ENCODE measurements at places on chromosomes 7 and 10.
A peak's percentile ranks its signal among the peaks of the same experiment; 100 is the strongest.

- DNase-seq = peak; percentile 91
- no peaks in the 10 kb centered on the region for H3K36me3 ChIP-seq
- no peak overlapping the region for H3K27ac ChIP-seq
- peaks cover 85% of the 10 kb centered on the region for H3K27me3 ChIP-seq
- H3K4me3 ChIP-seq = peak overlapping the region; percentile 76
Observed at GRCh38 chr10:42753126-42753506, 29.5 kb upstream of the BMS1 start.

DNA sequence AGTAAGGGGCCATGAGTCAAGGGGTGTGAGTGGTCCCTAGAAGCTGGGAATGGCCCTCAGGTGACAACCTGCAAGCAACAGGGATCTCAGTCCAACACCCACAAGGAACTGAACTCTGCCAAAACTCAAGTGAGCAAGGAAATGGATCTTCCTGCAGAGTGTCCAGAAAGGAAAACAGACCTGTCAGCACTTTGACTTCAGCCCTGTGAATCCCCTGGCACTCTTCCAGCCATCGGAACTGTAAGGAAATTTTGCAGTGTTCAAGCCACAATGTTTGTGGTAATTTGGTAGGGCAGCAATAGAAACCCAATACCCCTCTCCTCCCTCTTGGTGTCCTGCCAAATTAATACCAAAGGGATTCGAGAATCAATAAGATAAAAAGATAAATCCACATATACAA is 6.9 kb downstream of the LYZL1 start:
- H3K4me3 ChIP-seq = no peak overlapping the region
- H3K27me3 ChIP-seq = no peaks in the 10 kb centered on the region
- DNase-seq = no peak
- H3K36me3 ChIP-seq = peaks cover 37% of the 10 kb centered on the region

- peaks cover 16% of the 10 kb centered on the region for H3K36me3 ChIP-seq
- peaks cover 17% of the 10 kb centered on the region for H3K4me1 ChIP-seq
- H3K27me3 ChIP-seq = no peaks in the 10 kb centered on the region
- DNase-seq = no peak
Observed at GRCh38 chr7:34844406-34844805, 186.4 kb downstream of the NPSR1 start.

GRCh38 chr7:109996927-109997326 is 1094.0 kb upstream of the LRRN3 start:
- no peak overlapping the region for H3K27ac ChIP-seq
- no peaks in the 10 kb centered on the region for H3K36me3 ChIP-seq
- DNase-seq = no peak
- 0 out of 2 replicates have a peak, but pooled peaks cover 2% of the 10 kb centered on the region for H3K4me1 ChIP-seq
- H3K4me3 ChIP-seq = no peak overlapping the region
- H3K27me3 ChIP-seq = no peaks in the 10 kb centered on the region

DNA sequence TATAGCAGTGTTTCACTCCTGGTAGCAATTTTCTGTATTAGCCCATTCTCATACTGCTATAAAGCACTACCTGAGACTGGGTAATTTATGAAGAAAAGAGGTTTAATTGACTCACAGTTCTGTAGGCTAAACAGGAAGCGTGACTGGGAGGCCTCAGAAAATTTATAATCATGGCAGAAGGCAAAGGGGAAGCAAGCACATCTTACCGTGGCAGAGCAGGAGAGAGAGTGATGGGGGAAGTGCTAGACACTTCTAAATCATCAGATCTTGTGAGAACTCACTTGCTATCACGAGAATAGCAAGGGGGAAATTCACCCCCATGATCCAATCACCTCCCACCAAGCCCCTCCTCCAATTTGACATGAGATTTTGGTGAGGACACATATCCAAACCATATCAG is 131.6 kb upstream of the EFCAB10 start:
- DNase-seq = no peak
- no peak overlapping the region for H3K4me3 ChIP-seq
- peaks cover 23% of the 10 kb centered on the region for H3K27me3 ChIP-seq
- H3K4me1 ChIP-seq = peaks cover 3% of the 10 kb centered on the region

- peaks cover 32% of the 10 kb centered on the region for H3K4me1 ChIP-seq
- no peak for DNase-seq
- peaks cover 8% of the 10 kb centered on the region for H3K36me3 ChIP-seq
- H3K27ac ChIP-seq = peak overlapping the region; percentile 61
- H3K4me3 ChIP-seq = no peak overlapping the region
- H3K27me3 ChIP-seq = no peaks in the 10 kb centered on the region
Observed at GRCh38 chr10:27531336-27531847, 27.3 kb downstream of the RAB18 start.

GRCh38 chr10:106111246-106111645 is 1053.3 kb downstream of the SORCS1 start:
- H3K4me3 ChIP-seq = no peak overlapping the region
- no peak overlapping the region for H3K27ac ChIP-seq
- H3K4me1 ChIP-seq = peaks cover 10% of the 10 kb centered on the region
- DNase-seq = no peak

DNA sequence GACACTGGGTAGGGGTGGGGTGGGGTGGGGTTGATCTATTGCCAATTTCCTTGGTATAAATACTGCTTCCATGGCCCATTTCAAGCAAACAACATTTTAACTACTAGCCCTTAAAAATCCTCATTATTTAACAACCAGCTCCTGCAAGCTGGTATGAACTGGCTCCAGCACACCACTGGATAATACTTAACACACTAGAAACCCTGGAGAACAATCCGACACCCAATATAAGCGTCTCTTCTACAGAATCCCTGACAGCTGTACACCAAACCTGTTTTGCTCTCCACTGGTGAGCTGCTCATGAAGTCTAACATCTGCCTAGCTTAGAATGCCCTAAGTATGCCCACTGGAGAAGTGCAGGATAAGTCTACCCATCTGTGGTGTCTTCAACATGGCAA is 116.8 kb downstream of the HIPK2 start:
- H3K27ac ChIP-seq = peak overlapping the region; percentile 15
- H3K36me3 ChIP-seq = no peaks in the 10 kb centered on the region
- H3K4me3 ChIP-seq = no peak overlapping the region
- no peak for DNase-seq

DNA sequence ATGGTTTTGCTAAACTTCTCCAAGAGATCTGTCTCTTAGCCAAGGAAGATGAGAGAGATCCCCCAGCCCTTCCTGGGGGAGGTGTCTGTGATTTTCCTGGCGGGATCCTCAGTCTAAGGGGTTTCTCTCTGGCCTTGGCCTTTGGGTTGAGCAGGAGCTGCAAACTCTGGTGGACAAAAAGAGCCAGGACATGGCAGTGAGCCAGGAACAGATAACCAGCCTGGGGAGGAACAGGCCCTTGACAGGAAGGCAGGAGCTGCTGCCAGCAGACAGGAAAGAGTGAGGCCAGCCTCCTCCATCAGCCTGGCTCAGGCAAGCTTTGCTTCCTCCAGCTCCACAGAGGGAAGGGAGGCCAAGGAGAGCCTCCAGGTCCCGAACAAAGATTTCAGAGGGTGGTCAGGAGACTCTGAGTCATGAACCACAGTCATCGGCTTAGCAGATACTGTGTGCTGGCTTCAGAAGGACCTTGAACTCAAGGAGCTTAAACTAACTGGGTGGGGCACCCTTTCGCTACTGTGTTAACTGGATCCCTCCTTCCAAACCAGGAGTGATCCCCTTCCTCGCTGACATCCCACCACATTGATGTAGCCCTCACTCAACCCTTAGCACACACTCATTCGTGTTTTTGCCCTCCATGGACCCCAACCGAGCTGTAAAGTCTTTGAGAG is 34.7 kb downstream of the DDIT4 start:
- H3K27ac ChIP-seq = no peak overlapping the region
- no peaks in the 10 kb centered on the region for H3K27me3 ChIP-seq

DNA sequence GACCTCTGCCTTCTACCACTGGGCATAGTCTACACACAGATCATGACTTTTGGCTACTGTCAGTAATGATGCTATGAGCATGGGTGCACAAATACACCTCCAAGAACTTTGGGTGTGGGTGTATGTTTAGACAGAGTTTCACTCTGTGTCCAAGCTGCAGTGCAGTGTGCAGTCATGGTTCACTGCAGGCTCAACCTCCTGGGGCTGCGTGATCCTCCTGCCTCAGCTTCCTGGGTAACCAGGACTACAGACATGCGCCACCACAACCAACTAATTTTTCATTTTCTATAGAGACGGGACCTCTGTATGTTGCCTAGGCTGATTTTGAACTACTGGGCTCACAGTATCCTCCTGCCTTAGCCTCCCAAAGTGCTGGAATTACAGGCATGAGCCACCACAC is 194.4 kb downstream of the NSUN6 start:
- H3K4me1 ChIP-seq = no peaks in the 10 kb centered on the region
- no peak for DNase-seq
- H3K27me3 ChIP-seq = no peaks in the 10 kb centered on the region

DNA sequence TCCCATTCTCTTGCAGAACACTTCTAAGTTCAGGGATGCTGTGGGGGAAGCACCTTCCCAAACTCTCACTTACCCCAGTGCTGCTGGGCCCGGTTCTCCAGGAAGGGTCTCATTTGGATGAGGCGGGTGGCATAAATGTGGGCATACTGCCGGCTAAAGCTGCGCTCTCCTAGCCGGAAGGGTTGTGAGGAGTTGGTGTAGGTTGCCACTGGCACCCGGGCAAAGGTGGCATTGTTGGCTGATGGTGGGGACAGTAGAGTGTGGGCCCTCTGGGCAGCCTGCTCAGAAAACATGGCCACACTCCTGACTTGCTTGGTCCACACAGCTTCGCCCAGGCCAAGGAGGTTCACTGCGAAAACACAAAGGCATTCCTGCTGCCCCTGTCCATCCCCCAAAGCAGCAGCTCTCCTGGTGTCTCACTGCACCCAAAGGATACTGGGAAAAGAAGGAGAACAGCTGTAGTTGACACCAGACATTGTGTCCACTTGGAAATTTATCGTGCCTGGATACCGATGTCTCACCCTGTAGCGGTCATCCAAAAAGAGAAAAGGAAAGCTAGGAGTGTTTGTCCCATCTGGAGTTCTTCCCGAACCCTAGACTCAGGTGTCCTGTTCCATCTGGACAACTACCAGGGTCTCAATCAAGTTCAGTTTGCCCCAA is 1.5 kb downstream of the POLD2 start:
- peak overlapping the region; percentile 92 for H3K4me3 ChIP-seq
- H3K36me3 ChIP-seq = peaks cover 35% of the 10 kb centered on the region
- H3K27me3 ChIP-seq = peaks cover 24% of the 10 kb centered on the region
- H3K4me1 ChIP-seq = peaks cover 10% of the 10 kb centered on the region
- DNase-seq = no peak

DNA sequence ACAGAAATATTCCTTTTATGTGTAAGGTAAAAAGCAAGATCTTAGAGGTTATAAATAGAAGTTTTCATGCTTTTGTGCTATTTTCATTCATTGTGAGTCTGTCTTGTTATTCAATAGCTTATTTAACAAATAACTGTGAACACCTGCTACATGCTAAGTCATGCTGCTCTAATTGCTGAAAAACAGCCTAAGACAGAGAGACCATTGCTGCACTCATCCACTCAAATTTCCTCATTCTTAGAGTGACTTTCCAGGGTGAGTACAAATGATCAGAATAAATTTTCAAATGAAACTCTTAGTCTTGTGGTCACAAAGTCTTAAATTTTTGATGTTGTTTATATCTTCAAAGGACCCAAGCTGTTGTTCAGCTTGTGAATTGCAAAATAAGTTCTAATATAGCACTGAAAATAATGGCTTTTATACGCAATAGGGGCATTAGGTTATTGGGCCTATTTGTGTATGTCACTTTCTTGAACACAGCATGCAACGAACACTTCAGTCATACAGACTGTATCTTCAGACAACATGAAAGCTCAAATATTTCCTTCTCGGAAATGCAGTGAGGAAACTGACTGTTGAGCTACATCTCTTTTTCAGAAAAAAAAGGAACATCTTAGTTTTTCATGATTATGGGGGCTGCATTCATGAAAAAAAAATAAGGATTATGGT is 247.9 kb upstream of the PCDH15 start:
- no peaks in the 10 kb centered on the region for H3K27me3 ChIP-seq
- H3K27ac ChIP-seq = no peak overlapping the region
- peaks cover 12% of the 10 kb centered on the region for H3K4me1 ChIP-seq
- no peak overlapping the region for H3K4me3 ChIP-seq
- H3K36me3 ChIP-seq = no peaks in the 10 kb centered on the region
- no peak for DNase-seq

DNA sequence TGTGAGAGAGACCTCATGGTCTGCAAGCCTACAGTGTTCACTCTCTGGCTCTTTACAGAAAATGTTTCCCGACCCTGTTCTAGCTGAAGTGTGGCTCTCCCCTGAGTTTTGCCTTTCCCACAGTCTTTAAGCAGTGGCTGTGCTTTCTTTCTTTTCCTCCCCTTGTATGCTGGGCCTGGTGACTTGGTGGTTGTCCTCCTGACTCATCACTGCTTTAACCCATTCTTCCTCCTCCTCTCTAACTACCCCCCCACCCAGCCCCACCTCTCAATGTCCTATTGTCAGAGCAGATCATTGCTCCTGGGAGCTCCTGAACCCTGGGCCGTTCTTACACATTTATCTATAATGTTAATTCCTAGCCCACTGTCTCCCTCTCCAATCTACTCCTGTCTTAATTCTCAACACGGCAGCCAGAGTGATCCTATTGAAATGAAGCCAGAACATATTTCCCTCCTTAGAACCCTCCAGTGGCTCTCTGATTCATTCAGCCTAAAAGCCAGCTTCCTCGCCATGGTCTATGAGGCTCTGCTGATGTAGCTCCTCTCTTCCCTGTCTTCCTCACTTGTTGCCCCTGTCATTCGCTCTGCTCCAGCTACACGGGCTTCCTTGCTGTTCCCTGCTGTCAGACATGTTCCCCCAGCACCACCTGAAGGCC is 55.0 kb downstream of the DENND11 start:
- peaks cover 8% of the 10 kb centered on the region for H3K36me3 ChIP-seq
- no peak for DNase-seq
- no peaks in the 10 kb centered on the region for H3K27me3 ChIP-seq
- H3K4me1 ChIP-seq = peaks cover 10% of the 10 kb centered on the region
- peak overlapping the region; percentile 68 for H3K27ac ChIP-seq

- peaks cover 30% of the 10 kb centered on the region for H3K36me3 ChIP-seq
- no peak for DNase-seq
- no peaks in the 10 kb centered on the region for H3K4me1 ChIP-seq
- H3K27me3 ChIP-seq = no peaks in the 10 kb centered on the region
Observed at GRCh38 chr7:157248659-157249058, 88.1 kb upstream of the DNAJB6 start.

DNA sequence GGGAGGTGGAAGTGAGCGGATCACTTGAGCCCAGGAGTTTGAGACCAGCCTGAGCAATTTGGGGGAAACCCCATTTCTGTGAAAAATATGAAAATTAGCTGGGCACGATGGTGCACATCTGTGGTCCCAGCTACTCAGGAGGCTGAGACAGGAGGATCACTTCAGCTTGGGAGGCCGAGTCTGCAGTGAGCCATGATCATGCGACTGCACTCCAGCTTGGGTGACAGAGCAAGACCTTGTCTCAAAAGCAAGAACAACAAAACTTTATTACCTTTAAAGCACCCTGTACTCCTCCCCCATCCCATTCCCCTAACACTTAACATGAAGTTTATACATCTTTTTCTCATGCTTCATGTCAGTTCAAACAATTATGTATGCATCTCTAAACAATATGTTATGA is 1.3 kb upstream of the TMEM248 start:
- peaks cover 13% of the 10 kb centered on the region for H3K4me1 ChIP-seq
- H3K4me3 ChIP-seq = peak overlapping the region; percentile 56
- peaks cover 3% of the 10 kb centered on the region for H3K36me3 ChIP-seq

Measured in WTC11 (cell line).